Forelimb muscle (tissue), 1 donor: ENCODE measurements at places on chromosomes 13 and 19. TPM values are rescaled to one million over a fixed set of nuclear protein-coding genes. Genes with fewer than 3 reads are reported as not detected.

Gene NDUFA11
- 191 TPM for polyA plus RNA-seq

Gene IRGC
- not detected for polyA plus RNA-seq

Gene SBNO2
- polyA plus RNA-seq = 11.6 TPM

Gene CELF5
- polyA plus RNA-seq = 0.15 TPM

Gene MEGF8
- 30.3 TPM for polyA plus RNA-seq

Gene SULT2A1
- polyA plus RNA-seq = not detected

Gene CEACAM16
- 0.37 TPM for polyA plus RNA-seq

Gene C3
- polyA plus RNA-seq = 3.4 TPM

Gene LYPD5
- polyA plus RNA-seq = 0.34 TPM

Gene ALOX5AP
- 4.3 TPM for polyA plus RNA-seq

Gene GNG8
- 0.97 TPM for polyA plus RNA-seq

Gene KRTDAP
- not detected for polyA plus RNA-seq

DNA sequence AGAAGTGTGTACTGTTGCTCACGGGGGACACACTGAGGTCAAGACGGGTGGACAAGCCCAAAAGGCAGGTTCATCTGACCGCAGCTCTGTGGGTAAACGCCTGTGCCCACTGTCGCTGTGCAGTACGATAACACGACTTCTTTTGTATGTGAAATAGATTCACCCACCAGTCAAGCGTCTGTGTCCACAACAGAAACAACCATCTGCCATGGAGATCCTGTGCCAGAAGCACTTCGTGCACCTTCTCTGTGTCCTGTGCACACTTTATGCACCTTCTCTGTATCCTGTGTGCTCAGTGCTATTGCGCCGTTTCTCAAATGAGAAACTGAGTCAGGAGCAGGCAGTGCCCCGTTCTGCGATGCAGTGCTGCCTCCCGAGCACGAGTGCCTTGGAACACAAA is 138.9 kb downstream of the ATP11A start:
- no peak for DNase-seq

- DNase-seq = no peak
Measured at GRCh38 chr13:107076801-107077200, 508.9 kb upstream of the ARGLU1 start.

DNA sequence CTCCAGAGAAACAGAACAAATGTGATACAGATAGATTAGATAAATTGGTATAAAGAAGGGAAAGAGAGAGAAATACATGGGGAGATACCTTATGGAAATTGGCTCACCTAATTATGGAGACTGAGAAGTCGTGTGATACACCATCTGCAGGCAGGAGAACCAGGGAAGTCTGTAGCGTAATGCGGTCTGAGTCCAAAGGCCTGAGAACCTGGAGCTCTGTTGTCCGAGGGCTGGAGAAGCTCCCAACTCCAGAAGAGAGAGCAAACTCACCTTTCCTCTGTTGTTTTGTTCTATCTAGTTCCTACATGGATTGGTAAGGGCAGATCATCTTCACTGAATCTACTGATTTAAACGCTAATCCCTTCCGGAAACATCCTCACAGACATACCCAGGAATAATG is 648.2 kb upstream of the GPC6 start:
- no peak for DNase-seq

DNA sequence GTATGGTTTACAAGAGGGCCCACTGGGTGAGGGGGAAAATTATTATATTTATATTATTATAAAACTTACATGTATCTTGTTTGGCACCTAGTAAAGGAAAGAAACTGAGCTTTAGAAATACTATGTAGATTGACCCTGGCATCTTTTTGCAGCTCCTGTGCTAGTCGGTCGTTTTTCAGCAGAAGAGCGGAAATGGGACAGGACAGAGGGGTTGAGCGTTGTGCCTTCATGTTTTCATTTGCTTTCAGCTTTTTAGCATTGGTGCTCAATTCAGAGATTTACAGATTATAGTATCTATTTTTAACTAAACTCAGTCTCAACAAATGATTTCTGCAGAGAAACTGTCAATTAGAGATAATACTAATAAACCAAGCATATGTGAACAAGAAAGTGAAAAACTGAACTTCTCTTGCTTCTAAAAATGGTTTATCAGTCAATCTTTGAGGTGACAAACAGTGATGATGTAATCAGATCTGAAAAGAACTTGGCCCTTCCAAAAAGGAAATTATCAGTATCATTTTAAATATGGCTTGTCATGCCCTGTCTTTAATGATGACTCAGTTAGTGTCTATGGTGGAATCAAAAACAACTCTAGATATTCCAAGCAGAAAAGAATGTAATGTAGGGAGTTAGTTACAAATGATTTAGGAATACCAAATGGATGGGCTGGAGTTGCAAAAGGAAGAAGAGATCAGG is 56.9 kb upstream of the KCTD4 start:
- DNase-seq = no peak

DNA sequence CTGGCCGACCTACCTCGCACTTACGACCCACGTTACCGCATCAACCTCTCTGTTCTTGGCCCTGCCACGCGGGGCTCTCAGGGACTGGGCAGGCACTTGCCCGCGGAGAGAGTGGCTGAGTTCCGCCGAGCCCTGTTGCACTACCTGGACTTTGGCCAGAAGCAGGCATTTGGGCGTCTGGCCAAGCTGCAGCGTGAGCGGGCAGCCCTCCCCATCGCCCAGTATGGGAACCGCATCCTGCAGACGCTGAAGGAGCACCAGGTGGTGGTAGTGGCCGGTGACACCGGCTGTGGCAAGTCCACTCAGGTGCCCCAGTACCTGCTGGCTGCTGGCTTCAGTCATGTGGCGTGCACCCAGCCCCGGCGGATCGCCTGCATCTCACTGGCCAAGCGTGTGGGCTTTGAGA is 4.2 kb downstream of the DHX34 start:
- no peak for DNase-seq

- DNase-seq = no peak
Measured at GRCh38 chr13:22103046-22104027, 432.5 kb downstream of the FGF9 start.

DNA sequence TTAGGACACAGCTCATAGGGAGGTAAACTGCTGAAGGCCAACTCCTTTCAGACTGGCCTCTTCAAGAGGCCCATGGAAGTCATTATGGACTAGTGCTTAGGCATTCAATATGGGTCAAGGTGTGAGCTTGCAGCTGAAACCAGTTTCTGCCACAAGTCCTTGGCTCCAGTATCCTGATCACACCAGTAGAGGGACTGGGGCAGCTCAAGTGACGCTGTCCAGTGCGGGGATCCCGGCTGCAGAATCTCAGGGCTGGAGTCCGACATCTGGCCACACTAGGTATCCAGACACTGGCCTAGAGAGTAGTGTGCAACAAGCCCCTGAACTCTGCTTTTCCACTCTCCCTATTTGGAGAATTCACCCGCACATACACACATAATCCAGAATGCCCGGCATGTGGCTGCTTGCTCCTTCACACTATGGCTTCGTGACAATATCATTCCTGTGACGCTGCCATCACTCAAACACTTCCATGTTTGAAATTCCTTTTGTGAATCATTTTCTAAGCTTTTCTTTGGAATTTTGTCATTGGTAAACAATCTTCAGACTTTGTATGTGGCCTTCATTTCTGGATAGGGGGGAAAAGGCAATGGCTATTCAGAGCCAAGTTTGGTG is 425.1 kb downstream of the EFNB2 start:
- no peak for DNase-seq

GRCh38 chr13:113657851-113658741 is at the start of gene ATP4B:
TSS of gene ATP4B (minus strand) at chr13:113658198. CDS start at chr13:113658144, 54 bp downstream.
- DNase-seq = no peak

DNA sequence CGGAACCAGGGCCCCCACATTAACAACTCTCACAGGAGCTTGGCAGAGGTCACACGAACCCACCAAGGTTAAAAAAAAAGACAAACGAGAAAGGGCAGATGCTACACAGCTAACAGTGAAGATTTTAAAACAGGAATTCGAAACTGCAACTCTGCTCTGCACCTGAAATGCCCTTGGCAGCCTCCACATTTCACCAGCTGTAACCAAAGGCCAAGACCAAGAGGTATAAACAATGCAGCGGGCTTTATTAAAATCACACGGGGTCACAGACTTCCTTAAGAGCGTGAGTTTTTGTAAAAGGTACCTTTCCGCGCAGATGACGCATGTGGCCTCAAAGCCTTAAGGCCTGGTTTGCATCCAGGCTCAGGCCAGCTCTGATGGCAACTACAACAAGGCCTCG is 88.2 kb downstream of the STK24 start:
- no peak for DNase-seq

GRCh38 chr19:37905946-37906868 is at the start of gene WDR87:
TSS of gene WDR87 (minus strand) at chr19:37906594. CDS start at chr19:37898239, 8,355 bp downstream.
- peak; percentile 11 for DNase-seq

- no peak for DNase-seq
Measured at GRCh38 chr19:14412996-14413692, 6.0 kb downstream of the DDX39A start.

DNA sequence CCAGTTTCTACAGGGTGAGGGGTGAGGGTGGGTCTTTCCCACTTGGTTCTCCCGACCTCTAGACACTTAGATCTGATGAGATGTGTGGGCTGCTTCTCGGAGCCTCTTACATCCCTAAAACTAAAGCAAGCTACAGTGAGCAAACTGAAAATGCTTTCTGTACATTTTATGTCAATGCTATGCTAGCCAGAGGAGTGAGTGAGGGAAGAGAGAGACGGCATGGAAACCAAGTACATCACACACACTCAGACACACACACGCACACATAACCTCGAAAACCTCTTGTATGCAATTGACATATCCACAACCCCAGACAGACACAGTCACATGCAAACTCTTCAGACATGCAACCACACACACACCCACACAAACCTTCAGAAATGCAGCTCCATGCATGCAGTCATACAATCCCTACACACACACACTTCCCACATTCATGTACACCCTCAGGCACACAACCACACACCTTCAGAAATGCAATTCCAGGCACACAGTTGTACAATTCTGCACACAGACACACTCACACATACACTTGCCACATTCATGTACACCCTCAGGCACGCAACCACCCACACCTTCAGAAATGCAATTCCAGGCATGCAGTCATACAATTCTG is 1.4 kb downstream of the SLC1A6 start:
- DNase-seq = no peak

- no peak for DNase-seq
Measured at GRCh38 chr13:112702341-112702985, 12.6 kb downstream of the ATP11A start.

DNA sequence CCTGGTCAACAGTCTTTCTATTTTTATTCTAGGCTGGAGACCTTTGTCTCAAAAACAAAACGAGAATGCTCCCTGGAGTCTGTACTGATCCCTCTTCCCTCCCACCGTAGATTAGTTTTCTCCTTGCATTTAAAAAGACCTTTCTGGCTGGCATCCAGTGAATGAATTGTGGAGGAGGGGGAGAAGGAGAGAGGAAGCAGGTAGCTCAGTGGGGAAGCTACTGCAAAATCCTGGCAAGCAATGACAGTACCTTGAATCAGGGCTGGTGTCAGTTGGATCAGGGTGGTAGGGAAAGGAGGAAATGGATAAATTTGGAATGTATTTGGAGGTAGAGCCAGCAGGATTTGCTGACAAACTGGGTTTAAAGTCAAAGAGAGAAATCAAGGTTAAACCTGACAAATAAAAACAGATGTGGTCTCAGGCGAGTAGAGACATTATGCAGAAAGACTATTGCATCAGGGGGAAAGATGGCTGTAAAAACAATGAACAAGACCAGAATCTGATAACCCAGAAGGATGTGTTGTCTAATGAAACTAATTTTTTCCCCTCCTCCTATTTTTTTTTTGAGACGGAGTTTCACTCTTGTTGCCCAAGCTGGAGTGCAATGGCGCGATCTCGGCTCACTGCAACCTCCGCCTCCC is 3.5 kb upstream of the CYP2S1 start:
- no peak for DNase-seq

GRCh38 chr13:112775791-112776279 is 86.0 kb downstream of the ATP11A start:
- DNase-seq = no peak

GRCh38 chr19:48812094-48812929 is 1.5 kb upstream of the BCAT2 start:
- no peak for DNase-seq

DNA sequence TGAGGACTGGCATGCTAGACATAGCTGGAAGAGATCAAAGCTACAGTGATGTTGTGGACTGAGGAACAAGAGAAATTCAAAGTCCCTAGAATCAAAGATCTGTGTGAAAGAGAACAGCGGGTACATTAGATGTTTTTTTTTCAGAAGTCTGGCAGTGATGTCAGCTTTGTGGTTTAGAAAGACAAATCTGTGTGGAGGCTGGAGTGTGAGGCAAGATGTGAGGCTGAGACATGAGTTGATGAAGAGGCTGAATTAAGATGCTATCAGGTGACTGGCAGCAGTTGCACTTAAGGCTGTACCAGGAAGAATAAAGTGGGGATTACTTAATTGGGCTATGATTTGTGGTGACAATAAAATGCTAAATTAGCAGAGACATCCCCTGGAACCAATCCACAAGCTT is 46.5 kb downstream of the DNAJC3 start:
- DNase-seq = no peak

- DNase-seq = no peak
Measured at GRCh38 chr13:110531671-110532083, 29.8 kb downstream of the RAB20 start.

DNA sequence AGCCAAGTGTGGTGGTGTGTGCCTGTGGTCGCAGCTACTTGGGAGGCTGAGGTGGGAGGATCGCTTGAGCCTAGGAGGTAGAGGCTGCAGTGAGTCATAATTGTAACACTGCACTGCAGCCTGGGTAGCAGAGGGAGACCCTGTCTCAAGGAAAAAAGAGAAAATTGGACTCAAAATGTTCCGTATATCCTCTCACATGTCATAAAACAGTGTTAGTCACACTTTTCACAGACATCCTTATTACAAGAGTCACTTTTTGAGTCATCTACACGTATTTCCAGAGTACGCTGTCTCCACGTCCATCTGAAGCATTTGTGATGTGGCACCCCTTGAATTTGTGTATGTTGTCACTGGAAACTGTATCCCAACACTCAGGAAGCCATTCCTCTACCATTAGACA is 133.0 kb downstream of the SIPA1L3 start:
- DNase-seq = no peak

GRCh38 chr13:98174307-98174706 is 2.8 kb downstream of the RNF113B start:
- no peak for DNase-seq

- DNase-seq = no peak
Measured at GRCh38 chr13:39040206-39040605, 1.9 kb downstream of the NHLRC3 start.

DNA sequence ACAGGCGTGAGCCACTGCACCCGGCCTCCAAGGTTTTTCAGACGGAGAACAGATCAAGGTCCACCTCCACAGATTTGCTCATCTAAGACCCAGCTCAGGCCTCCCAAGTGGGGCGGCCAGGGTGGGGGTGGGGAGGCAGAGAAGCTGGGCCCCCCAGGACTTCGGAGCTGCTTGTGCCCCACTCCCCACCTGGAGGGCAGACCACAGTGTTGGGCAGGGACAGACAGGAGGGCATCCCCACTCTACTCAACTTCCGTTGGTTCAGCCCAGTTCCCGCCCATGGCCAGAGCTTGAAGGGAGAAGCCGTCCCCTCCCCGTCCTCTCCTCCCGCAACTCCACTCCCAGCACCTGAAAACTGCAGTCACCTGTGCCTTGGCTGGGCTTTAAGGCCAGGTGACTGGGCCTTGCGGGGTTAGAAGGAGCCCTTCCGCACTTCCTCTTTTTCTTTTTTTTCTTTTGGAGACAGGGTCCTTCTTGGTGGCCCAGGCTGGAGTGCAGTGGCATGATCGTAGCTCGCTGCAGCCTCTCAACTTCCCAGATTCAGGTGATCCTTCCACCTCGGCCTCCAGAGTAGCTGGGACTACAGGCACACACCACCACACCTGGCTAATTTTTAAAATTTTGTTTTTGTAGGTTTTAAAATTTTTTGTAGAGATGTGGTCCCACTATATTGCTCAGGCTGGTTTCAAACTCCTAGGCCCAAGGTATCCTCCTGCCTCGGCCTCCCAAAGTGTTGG is 734 bp upstream of the LRRC8E start:
- DNase-seq = no peak

GRCh38 chr13:60178327-60178726 is 14.6 kb upstream of the DIAPH3 start:
- DNase-seq = no peak
